NCI-H1048 (cell line): ENCODE measurements at places on chromosomes 5 and 9.

DNA sequence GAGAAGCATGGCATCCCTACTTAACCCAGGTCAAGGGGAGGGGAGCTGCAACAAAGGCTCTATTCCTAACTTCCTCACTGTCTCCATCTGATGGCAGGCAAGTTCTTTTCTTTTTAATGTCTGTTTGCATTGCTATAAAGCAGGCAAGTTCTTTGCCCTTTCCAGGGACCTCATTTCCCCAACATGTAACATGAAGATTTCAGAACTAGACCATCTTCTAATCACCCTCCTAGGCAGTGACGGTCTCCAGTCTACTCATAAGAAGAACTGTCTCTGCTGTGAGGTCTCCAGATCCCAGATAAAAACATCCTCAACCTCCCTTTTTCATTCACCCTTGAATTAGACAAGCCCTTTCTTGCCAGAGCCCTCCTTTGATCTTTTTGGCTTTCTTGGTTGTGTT, 42.1 kb downstream of the PPP1R2B start:
- no peak for DNase-seq

- DNase-seq: no peak
Measured at GRCh38 chr9:77290373-77290772, 113.0 kb downstream of the VPS13A start.

- DNase-seq: no peak
Measured at GRCh38 chr5:95153511-95153910, 131.4 kb downstream of the MCTP1 start.

- no peak for DNase-seq
Measured at GRCh38 chr5:179730852-179731251, 1.8 kb upstream of the MAML1 start.

DNA sequence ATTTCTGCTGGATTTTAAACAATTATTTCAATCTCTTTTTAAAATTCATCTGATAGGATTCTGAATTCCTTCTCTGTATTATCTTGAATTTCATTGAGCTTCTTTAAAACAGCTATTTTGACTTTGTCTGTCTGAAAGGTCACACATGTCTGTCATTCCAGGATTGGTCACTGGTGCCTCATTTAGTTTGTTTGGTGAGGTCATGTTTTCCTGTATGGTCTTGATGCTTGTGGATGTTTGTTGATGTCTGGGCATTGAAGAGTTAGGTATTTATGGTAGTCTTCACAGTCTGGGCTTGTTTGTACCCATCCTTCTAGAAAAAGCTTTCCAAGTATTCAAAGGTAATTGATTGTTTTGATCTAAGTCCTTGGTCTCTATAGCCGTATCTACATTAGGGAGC, 39.1 kb downstream of the DENND4C start:
- DNase-seq: no peak

- DNase-seq: no peak
Measured at GRCh38 chr5:29960323-29960722, 1233.2 kb upstream of the CDH6 start.

GRCh38 chr5:67476531-67476930, 279.9 kb upstream of the CD180 start:
- DNase-seq: no peak

GRCh38 chr9:12697719-12698118, 4.5 kb downstream of the TYRP1 start:
- no peak for DNase-seq

- no peak for DNase-seq
Measured at GRCh38 chr5:73539730-73540129, 25.7 kb downstream of the ANKRA2 start.

DNA sequence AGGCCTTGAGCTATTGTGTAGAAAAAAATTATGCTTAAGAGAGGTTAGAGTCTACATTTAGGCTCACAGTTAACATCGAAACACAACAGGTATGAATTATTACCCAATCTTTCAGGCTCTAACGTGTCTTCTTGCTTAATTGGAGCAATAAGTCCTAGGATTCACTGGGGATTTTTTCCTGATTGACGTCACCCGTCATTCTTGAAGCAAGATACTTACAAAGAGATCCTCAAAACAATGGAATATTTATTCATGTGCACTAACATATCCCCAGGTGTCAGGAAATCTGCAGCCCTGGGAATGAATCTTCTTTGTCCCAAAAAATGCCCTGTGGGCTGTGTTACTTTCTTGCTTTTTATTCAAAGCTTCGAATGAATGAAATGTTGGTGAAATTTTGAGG, 413.5 kb downstream of the NFIB start:
- no peak for DNase-seq

DNA sequence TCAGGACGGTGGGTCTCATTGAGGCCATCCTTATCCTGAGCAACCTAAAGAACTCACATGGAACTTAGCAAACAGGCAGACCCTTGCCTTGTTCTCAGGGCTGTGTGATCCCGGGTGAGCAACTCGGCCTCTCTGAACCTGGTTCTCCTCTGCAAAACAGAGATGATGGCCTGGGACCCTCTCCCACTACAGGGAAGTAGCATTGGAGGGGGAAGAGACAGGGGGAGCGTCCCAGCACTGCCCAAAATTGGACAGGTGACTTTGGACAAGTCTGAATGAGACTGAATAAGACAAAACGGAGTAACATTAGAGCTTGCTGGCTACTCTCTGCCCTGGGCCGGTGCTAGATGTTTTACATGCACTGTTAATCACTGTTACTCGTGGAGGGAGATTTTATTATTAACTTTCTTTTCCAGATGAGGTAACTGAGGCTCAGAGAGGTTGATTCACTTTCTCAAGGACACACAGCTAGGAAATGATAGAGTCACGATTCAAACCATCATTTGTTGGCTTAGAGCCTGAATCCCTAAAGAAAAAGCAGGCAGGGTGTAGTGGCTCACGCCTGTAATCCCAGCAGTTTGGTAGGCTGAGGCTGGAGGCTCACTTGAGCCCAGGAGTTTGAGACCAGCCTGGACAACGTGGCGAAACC, 136.4 kb downstream of the C9orf50 start:
- DNase-seq: no peak

DNA sequence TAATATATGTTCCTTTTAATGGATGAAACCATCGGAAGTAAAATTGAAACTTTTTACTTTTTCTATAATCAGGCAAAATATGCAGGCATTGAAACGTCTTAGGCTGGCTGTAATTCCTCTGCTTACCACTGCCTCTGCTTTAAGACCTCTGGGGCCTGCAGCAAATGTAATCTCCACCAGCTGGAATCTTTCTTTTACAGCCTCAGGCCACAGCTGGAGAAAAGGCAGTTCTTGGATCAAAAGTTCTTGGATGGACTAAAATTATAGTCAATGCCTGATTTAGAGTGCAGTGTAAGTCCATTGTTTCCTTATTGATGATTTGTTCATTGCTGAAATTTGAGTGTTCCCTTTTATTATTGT, 396.7 kb downstream of the KCTD16 start:
- DNase-seq: no peak

DNA sequence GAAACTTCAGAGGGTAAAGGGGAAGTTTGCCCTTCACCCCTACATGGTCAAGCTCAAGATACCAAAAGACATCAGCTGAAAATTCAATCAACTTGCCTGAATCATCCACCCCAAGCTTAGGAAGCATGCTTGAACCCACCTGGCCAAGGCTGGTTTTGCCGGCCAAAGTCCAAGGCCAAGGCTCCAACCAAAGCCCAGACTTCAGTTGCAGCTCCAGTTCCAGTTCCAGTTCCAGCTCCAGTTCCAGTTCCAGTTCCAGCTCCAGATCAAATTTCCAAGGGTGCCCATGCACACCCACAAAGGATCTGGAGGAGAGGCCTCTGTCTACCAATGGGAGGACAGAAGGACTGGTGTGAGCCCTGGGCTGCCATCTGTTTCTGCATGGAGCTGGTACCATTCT, 4.6 kb upstream of the SERINC5 start:
- DNase-seq: no peak

- DNase-seq: no peak
Measured at GRCh38 chr5:178392386-178392785, 159.8 kb upstream of the PHYKPL start.

DNA sequence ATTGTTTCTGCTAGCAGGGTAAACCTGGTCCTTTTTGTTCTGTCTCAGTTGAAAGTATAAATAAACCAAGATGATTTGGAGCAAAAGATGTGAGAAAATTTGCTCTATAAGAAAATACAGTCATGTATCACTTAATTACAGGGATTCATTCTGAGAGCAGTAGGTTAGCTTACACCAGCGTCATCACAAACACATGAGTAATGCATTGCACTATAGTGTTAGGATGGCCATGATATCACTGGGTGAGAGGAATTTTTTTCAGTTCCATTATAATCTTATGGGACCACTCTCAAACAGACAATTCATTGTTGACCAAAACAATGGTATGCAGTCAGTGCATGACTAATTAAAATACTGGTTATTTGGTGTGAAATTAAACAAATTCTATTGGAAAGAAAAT, 430.9 kb downstream of the CHSY3 start:
- no peak for DNase-seq

DNA sequence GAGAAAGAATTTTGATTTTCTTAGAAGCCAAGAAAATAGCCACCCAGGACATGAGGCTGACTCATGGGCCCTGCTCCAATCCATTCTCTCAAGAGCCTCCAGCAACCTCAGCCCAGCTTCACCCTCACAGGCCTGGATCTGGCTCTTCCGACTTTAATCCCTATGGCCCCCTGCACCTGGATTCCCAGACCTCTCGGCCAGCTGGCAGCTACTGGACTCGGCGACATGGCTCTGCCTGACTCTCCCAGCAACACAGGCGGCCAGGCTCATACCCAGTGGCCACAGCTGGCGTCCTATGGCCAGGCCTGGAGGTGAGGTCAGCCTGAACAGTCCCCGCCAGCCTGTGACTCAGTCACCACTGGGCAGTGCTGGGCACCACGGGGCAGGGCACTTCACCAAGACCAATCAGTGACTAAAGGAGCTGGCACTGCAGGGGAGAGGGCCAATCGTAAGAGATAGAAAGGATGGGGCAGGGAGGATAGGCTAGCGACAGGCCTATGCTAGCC, 6.2 kb upstream of the PDLIM4 start:
- DNase-seq: no peak

DNA sequence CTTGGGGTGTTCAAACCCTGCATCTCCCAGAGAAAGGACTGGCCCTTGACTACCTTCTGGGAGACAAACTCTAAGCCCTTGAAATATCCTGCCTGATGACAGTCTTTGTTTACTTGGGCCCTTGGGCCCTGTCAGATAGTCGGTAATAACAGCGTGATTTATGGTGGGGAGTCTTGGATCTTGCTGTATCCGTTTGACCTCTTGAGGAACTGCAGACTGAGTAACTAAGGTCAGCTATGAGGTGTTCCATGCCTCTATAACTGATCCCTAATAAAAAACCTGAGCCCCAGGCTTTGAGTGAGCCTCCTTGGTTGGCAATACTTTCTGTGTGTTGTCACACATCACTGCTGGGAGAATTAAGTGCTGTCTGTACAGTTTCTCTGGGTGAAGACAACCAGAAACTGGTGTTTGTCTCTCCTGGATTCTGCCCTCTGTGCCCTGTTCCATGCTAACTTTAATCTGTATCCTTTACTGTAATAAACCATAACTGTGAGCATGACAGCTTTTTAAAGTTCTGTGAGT, 56.2 kb upstream of the ANKRD33B start:
- no peak for DNase-seq

GRCh38 chr9:113701774-113702755, 174.0 kb upstream of the ZNF618 start:
- no peak for DNase-seq

DNA sequence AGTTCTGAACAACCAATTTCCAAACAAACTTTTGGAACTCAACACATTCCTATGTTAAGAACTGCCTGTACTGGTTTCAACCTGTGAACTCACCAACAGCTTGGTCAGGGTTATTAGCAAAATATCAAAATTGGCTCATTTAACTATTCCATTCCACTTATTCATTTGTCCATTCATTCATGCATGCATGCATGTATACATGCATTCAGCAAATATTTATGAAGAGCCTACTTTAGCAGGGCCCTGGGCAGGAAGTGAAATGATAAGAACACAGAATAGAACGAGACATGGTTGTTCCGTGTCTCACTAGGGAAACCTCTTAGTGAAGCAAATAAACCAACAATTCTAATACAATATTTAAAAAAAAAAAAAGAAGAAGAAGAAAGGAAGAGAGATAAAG, 107.4 kb downstream of the GLIS3 start:
- DNase-seq: no peak

DNA sequence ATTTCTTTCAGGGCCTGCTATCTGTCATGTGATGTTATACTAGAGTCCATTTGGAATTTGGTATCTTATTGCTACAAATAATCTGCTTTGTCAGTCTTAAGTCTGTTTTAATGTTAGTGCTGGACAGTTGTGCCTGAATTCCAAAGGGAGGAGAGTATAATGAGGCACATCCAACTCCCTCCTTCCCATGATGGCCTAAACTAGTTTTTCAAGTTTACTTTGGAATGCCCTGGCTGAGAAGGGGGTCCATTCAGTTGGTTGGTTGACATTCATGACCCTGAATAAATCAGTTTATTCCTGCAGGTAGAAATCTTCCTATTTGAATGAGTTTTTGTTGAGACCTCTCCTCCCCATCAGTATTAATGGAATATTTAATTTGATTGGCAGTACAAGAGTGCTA, 9.4 kb upstream of the LRRTM2 start:
- DNase-seq: no peak

GRCh38 chr9:137458194-137459151, 661 bp downstream of the NSMF start:
- no peak for DNase-seq

GRCh38 chr5:76178913-76179312, 95.7 kb downstream of the SV2C start:
- no peak for DNase-seq

GRCh38 chr9:136109351-136110081, 9.2 kb downstream of the TMEM250 start:
- peak; percentile 64 for DNase-seq

DNA sequence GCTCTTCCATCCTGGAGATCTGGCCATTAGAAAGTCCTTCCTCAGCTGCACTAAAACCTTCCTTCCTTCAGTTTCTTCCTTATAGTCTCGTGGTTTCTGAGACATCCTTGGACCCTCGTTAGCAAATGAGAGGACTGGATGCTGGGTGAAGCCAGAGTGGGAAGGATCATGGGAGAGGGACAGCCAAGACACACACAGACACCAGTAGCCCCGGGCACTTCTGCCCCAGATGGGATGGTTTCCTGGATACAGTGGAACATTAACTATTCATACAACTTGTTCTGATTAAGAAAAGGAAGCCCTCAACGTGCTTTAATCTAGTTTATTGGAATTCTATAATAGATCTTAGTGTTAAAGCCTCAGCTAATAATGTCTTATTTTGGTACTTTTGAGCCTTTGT, 125.5 kb downstream of the SEC61B start:
- DNase-seq: no peak
